Stimulated activated CD4-positive, alpha-beta T cell treated with anti-CD3 and anti-CD28 coated beads, Interleukin-12 subunit alpha, Interleukin-12 subunit beta, amount 100 ng/mL, for 4 hours (primary cell): ENCODE measurements at places on chromosomes 4 and X.

DNA sequence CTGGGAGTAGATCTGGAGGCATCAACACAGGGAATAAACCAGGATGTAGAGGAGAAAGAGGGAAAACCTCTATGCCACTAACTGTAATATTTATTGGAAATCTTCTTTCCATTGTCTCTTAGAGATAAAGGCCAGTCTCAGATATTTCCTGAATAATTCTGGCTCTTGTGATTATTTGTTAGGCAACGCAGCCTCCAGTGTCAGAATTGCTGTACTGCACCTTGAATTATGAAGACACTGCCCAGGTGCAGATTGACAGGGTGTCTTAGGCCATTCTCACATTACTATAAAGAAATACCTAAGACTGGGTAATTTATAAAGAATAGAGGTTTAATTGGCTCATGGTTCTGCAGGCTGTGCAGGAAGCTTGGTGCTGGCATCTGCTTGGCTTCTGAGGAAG lies 100.7 kb upstream of the ZDHHC15 start:
- DNase-seq, result no peak

DNA sequence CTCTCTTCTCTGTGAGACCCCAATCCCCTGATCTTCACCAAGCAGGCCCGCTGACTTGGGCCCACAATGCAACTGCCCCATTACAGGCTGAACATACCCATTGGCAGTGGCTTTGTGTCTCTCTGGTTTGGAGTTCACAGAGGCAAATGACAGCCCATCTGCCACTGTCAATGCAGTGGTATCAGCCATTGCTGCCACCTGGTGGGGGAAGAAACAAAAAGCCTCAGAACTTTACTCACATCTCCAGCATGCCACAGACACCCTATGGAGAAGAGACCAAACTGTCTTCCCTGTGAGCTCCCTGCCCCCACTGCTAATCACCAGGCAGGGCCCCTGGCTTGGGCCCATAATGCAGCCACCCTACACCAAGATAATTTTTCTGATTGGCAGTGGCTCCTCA lies 729.3 kb upstream of the ACTRT1 start:
- no peak for DNase-seq

- no peak for DNase-seq
Observed at GRCh38 chr4:25563071-25563564, 92.5 kb upstream of the SLC34A2 start.

GRCh38 chr4:19683426-19683825 lies 568.3 kb upstream of the SLIT2 start:
- DNase-seq, result no peak

GRCh38 chrX:97405031-97405660 lies 521.4 kb downstream of the RPA4 start:
- DNase-seq, result no peak

- DNase-seq, result no peak
Observed at GRCh38 chr4:75338352-75338880, 175.8 kb downstream of the RCHY1 start.

DNA sequence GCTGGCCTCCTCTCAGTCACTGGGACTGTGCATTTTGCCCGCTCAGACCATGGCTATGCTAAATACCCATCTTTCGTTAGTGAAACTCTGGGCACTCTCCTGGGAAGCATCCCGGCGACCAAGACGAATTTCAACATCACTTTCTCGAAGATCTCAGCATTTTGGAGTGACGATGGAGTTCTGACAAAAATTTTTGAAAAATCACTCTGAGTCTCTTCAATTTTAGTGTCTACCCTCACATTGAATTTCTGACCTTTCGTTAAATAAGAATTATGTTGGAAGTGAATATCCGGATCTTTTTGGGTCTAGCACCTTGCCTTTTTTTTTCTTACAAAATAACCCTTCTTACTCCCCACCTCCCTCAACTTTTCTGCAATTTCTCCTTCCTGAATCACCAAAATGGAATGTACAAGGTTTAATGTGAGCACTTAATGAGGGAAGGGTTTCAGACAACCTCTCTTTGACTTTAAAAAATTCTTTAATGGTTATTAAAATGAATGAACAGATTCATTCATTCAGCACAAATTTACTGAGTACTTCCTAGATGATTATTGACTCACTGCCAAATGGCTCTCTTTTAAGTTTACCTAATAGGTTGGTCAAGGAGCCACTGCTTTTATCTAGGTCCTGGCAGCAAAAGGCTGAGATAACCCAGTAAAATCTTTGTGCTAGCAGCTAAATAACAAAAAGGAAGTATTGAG lies 746 bp upstream of the AADAT start:
- no peak for DNase-seq
